ENCODE measurements at places on chromosomes 4 and X. TPM values are rescaled to one million over a fixed set of nuclear protein-coding genes. Genes with fewer than 3 reads are reported as not detected.

GRCh38 chrX:44989995-44990770, 117.2 kb downstream of the KDM6A start:
- no peak for DNase-seq

DNA sequence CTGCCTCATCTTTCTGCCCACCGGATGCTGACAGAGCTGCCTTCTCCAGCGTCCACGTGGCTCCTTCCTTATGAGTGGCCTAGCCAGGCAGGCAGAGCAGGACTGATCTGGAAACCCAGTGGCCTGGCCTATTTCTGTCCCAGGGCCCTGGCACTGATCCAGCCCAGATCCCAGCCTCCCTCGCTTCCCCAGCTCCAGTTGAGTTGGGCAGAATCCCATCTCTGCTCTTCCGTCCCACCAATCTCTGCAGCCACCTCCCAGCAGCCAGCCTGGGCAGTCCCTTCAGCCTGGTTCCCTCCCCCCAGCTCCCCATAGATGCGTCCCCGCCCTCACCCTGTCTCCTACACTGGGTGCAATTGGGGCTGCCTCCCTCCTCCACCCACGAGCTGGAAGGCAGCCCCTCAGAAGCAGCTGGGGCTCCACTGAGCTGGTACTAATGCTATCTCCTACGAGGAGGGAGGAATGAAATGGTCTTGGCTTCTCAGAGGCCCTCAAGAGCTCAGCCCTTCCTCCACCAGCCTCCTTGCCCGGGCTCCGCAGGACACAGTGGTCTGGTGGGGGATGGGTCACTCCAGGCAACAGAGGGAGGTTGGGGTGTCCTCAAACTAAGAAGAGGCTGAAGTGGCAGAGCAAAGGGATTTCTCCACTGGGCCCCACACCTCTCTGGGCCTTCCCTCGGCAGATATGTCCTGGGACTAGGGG, 94.2 kb downstream of the PJA1 start:
- no peak for DNase-seq

- no peak for DNase-seq
These were observed 345.4 kb upstream of the GATB start for GRCh38 chr4:152106113-152106763.

- DNase-seq, result no peak
These were observed 41.1 kb downstream of the PPP3CA start for GRCh38 chr4:101306225-101306624.

MTMR8 gene
- 1.5 TPM for total RNA-seq

GRCh38 chrX:17443556-17443955, 68.6 kb downstream of the NHS start:
- no peak for DNase-seq

SOWAHB gene
- 0.75 TPM for total RNA-seq

GRCh38 chrX:63404332-63404731, 53.2 kb upstream of the SPIN4 start:
- no peak for DNase-seq

All from osteocyte (in vitro differentiated cells).